ENCODE measurements at places on chromosomes 1 and 21.
A peak's percentile ranks its signal among the peaks of the same experiment; 100 is the strongest.

DNA sequence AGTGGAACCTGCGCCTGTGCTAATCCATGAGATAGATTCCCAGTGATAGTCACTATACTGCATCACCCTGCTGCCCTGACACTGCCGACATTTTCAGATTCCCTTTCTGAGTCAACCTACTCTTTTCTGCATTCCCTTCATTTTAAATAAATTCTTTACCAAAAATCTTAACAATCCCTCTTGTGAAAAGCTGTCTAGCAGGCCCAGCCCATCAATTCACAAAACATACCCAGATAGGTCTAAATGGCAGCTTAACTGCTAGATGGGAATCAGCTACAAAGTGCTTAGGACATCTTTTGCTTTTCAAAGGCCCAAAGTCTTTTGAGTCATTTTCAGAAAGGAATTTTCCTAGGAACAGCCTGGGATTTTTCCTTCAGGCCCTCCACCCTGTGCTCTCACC lies 180.1 kb upstream of the PTBP2 start:
- no peak overlapping the region for H3K27ac ChIP-seq
- H3K27me3 ChIP-seq, result no peaks in the 10 kb centered on the region
- H3K4me3 ChIP-seq, result no peak overlapping the region
- no peaks in the 10 kb centered on the region for H3K4me1 ChIP-seq
- no peaks in the 10 kb centered on the region for H3K36me3 ChIP-seq
- no peak for DNase-seq

- DNase-seq, result peak; percentile 61
- H3K4me3 ChIP-seq, result peak overlapping the region; percentile 56
- no peaks in the 10 kb centered on the region for H3K27me3 ChIP-seq
- H3K4me1 ChIP-seq, result peaks cover 63% of the 10 kb centered on the region
Observed at GRCh38 chr21:42737951-42738590, 84.7 kb downstream of the PDE9A start.

- H3K27me3 ChIP-seq, result peaks cover 2% of the 10 kb centered on the region
- H3K4me3 ChIP-seq, result no peak overlapping the region
- H3K27ac ChIP-seq, result no peak overlapping the region
- H3K4me1 ChIP-seq, result peaks cover 6% of the 10 kb centered on the region
- no peak for DNase-seq
Observed at GRCh38 chr1:25198663-25199252, 33.5 kb downstream of the SYF2 start.

DNA sequence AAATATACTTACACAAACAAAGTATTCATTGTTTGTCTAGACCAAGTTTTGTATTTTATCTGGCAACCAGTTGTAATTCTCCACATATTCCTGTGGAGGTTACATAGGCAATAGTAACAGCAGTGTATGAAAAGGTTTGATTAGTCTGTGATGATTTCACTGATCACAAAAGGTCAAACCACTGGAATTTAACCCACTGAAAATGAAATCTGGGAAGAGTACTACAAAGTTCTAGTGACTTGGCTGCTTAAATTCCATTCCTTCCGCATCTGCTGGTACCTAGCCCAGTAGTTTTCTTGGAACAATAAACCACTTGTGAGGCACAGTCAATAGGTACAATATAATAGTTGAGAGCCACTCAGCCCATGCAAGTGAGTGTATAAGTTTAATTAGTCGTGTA lies 205.4 kb downstream of the NFIA start:
- no peak overlapping the region for H3K4me3 ChIP-seq
- H3K27ac ChIP-seq, result no peak overlapping the region
- H3K27me3 ChIP-seq, result peaks cover 3% of the 10 kb centered on the region
- no peak for DNase-seq

GRCh38 chr21:42640486-42640885 lies 12.9 kb upstream of the PDE9A start:
- no peak overlapping the region for H3K4me3 ChIP-seq
- no peak overlapping the region for H3K27ac ChIP-seq
- no peaks in the 10 kb centered on the region for H3K36me3 ChIP-seq
- DNase-seq, result no peak
- H3K4me1 ChIP-seq, result no peaks in the 10 kb centered on the region

DNA sequence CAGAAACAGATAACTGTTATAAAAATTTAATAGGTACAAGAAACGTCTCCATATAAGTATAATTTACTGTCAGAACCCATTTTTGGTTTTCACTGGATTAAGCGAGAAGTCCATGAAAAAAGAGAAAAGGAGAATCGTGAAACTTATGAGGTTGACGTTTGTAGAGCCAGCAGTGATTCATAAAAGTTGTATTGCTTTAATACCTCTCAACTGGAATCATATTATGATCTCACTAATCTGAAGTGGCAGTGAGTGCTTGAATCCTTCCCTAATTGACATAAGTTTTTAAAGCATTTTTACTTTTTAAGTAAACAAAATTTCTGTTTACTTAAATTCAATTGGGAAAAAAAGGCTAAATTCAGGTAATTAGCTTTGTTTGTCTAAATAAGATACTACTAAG lies 315.3 kb downstream of the TPR start:
- no peaks in the 10 kb centered on the region for H3K36me3 ChIP-seq
- H3K4me3 ChIP-seq, result no peak overlapping the region
- H3K27me3 ChIP-seq, result no peaks in the 10 kb centered on the region
- no peak for DNase-seq

DNA sequence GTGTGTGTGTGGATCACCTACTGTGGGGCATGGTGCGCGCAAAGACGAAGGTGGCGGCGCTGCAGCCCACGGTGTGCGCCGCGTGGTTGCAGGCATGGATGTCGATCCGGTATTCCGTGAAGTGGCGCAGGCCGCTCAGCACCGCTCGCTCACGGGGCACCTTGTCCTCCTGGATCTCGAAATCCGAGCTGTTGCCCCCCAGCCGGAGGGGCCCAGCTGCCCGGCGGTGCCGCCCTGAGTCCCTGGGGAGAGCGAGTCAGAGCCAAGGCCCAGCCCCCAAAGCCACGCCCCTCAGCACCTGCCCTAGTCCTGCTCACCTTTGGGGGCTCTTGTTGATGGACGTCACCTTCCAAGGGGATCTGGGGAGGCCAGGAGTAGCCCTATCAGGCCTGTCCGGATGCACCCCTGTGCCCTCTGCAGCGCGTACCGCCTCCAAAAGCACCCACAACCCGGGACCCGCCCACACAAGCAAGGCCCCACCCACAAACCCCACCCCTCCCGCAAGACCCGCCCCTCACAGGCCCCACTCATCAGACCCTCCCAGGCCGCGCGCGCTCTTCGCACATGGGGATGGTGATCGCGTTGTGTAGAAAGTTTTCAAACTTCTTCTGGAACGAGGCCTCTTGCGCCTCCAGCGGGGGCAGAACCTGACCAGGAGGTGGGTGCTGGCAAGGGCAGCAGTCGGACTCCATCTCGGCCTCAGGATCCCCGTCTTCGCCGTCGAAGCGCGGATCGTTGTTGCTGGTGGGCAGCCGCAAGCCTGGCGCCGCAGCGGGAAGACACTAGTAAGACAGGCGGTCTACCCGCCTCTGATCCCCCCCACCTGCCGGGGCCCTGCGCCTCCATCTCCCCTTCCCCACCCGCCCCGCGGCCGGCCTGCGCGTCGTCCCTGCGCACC lies 13.6 kb downstream of the INSRR start:
- H3K27me3 ChIP-seq, result peaks cover 66% of the 10 kb centered on the region
- peaks cover 30% of the 10 kb centered on the region for H3K4me1 ChIP-seq
- DNase-seq, result peak; percentile 38
- no peak overlapping the region for H3K27ac ChIP-seq
- peaks cover 2% of the 10 kb centered on the region for H3K36me3 ChIP-seq

DNA sequence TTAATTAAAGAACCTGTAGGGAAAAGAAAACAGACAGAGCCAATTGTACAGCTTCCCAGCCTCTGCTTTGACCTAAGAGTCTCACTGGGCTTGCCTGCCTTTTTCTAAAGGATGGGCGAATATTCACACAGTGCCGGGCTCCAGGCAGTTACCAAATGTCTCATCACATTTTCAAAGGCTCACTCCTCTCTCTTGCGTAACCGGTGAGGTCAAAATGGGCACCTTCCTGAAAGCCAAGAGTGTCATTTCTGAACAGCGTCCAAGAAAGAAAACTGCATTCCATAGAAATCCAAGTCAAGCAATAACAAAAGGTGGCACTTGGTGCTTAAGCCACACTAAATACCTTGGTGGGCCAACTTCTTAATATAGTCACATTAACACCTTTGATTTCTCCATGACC lies 710 bp upstream of the PALMD start:
- H3K36me3 ChIP-seq, result no peaks in the 10 kb centered on the region
- DNase-seq, result no peak
- H3K4me1 ChIP-seq, result no peaks in the 10 kb centered on the region
- H3K27me3 ChIP-seq, result peaks cover 35% of the 10 kb centered on the region
- no peak overlapping the region for H3K27ac ChIP-seq
